ENCODE measurements at places on chromosomes 11 and 22. TPM values are rescaled to one million over a fixed set of nuclear protein-coding genes. Genes with fewer than 3 reads are reported as not detected.

The NLRP14 gene
- not detected for total RNA-seq

The MUC5AC gene
- not detected for total RNA-seq

The MFNG gene
- 0.07 TPM for total RNA-seq

The LIF gene
- 48.7 TPM for total RNA-seq

The HBG2 gene
- total RNA-seq = not detected

The CST6 gene
- total RNA-seq = 89.1 TPM

The C22orf31 gene
- not detected for total RNA-seq

The HTR3A gene
- total RNA-seq = 0.29 TPM

The SHANK2 gene
- 9.5 TPM for total RNA-seq

The MYO7A gene
- total RNA-seq = 0.23 TPM

The SERHL2 gene
- 0.23 TPM for total RNA-seq

The RASGRP2 gene
- total RNA-seq = not detected

The OR51I2 gene
- not detected for total RNA-seq

The GNG3 gene
- not detected for total RNA-seq

The UPK3A gene
- total RNA-seq = 2.0 TPM

The OR52N4 gene
- not detected for total RNA-seq

The BTG4 gene
- not detected for total RNA-seq

The SCGB1D2 gene
- not detected for total RNA-seq

The ZNF195 gene
- total RNA-seq = 26.3 TPM

The ANO3 gene
- total RNA-seq = not detected

The GUCY1A2 gene
- 0.06 TPM for total RNA-seq

The KDM4E gene
- not detected for total RNA-seq

The MN1 gene
- total RNA-seq = 2.1 TPM

The MS4A1 gene
- not detected for total RNA-seq

The FXYD2 gene
- total RNA-seq = 286 TPM

The MRTFA gene
- 52.1 TPM for total RNA-seq

The LMNTD2 gene
- 2.2 TPM for total RNA-seq

Measured in epithelial cell of proximal tubule (primary cell).